HuH-7.5 (cell line): ENCODE measurements at places on chromosomes 12 and 14.
A peak's percentile ranks its signal among the peaks of the same experiment; 100 is the strongest.

- no peak for DNase-seq
Measured at GRCh38 chr14:101518611-101519473, 42.5 kb upstream of the DIO3 start.

DNA sequence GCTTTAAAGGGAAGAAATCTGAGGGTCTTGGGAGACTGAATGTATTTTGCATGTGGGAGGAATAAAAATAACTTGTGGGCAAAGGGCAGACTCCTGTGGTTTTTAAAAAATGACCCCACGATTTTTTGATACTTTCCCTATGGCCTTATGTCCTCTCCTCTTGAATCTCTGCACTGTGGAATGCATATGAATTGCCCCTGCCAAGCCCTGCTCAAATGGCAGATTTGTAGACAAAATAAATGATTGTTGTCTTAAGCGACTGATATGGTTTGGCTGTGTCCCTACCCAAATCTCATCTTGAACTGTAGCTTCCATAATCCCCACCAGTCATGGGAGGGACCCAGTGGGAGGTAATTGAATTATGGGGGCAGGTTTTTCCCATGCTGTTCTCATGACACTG, 223.8 kb downstream of the DACT1 start:
- DNase-seq: no peak

DNA sequence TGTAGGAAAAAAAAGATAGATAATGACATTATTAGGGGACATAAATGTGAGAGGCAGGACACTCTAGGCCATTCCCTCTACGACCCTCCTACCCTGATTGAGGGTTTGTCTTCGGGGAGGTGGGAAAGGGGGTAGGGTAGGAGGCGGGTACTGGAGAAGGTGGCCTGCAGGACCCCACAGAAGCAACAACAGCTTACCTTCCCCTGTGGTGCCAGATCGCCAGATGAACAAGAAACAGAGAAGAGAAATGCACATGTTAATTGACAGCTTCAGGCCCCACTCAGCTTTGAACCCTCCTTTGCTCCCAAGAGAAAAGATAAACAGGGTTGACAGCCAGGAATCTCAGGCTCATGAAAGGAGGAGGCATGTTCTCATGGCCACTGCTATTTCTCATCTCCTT, 4.8 kb downstream of the PHB2 start:
- no peak for DNase-seq

GRCh38 chr12:110466791-110467190, 1.3 kb downstream of the GPN3 start:
- DNase-seq: no peak

- DNase-seq: no peak
Measured at GRCh38 chr12:107411792-107412535, 273.6 kb upstream of the PWP1 start.

- no peak for DNase-seq
Measured at GRCh38 chr12:68468036-68468435, 135.9 kb upstream of the MDM1 start.

DNA sequence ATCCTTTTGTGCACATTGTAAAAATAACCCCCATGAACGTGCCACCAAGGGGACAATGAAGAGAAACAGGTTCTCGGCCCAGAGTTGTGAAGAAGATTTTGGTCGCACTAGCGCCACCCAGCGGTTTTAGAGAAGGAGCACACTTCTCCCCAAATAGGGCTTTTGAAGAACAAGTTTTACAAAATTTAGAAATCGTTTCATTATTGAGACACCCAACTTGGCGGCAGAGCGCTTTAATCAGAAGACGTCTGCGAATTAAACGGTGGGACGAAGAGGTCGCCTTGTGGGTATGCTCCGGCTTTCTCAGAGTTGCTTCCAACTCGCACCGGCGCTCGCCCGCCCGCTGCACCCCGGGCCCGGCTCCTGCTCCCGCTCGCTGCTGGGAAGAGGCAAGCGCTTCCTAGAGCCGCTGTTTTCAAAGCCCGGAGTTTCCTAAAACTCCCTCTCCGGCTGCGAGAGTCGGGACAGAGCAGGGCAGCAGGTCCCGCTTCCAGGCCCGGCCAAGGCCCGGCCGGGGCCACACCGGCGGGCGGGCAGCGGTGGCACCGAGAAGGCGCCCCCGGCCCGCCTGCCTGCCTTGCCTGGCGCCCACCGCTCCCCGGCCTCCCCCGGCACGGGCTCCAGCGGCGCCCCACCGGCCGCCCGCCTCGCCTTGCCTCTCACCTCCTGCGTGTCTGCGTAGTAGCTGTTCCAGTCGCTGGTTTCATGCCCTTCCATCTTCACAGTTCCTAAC, 645 bp downstream of the FOXA1 start:
- DNase-seq: peak; percentile 75

DNA sequence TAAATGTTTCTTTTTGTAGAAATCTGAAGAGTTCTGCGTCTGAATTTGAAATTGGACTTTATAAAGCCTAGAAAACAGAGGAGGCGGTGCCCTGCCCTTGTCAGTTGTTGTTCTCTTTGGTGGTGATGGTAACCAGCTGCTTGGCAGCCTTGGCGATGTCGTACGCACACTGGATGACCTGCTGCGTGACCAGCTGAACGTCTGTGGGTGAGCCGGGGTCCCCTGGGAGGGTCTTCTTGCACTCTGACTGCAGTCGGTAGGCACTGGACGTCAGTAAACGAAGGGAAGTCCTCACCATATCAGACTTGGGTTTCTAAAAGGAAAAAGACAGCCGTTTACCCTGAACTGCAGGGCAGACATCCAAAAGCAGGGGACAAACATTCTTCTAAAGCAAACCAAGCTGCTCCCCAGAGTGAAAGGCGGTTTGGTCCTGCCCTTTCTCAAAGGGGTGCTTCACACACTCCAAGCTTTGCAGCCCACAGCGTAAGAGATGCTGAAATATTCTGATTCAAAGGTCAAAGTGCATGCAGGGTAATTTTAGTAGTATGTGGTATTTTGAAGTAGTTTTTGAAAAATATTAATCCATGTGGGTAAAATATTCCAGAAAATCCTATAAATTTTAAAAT, 32.9 kb downstream of the TCHP start:
- no peak for DNase-seq

DNA sequence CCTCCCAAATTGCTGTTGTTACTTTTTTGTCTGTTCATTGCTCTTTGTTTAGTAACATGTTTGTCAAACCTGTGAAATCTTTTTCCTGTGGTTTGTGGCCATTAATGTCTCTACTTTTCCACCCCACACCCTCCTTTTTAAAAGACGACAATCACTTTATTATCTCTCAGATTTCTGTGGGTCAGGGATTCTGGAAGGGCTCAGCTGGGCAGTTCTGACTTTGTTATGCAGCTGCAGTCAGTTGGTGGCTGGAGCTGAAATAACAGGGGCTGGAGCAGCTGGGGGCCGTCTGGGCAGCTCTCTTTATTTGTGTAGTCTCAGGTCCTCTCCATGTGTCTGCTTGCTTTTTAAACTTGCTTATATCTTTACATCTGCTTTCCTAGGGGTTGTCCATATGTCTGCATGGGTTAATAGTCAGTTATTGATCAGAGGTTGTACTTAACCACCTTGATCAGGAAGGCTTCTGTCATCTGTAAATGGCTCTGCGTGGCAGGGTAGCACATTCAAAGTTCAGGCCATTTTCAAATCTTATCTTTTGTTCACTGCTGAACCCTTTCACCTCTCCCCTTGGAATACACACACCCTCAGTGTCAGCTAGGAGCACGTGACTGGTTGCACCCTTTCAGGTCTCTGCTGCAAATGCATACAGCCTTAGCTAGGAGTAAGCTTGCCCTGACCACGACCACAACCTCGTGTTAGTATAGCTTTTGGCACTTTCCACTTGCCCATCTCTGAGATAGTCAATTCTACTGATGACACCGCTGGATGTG, 27.9 kb downstream of the BORCS5 start:
- peak; percentile 58 for DNase-seq

DNA sequence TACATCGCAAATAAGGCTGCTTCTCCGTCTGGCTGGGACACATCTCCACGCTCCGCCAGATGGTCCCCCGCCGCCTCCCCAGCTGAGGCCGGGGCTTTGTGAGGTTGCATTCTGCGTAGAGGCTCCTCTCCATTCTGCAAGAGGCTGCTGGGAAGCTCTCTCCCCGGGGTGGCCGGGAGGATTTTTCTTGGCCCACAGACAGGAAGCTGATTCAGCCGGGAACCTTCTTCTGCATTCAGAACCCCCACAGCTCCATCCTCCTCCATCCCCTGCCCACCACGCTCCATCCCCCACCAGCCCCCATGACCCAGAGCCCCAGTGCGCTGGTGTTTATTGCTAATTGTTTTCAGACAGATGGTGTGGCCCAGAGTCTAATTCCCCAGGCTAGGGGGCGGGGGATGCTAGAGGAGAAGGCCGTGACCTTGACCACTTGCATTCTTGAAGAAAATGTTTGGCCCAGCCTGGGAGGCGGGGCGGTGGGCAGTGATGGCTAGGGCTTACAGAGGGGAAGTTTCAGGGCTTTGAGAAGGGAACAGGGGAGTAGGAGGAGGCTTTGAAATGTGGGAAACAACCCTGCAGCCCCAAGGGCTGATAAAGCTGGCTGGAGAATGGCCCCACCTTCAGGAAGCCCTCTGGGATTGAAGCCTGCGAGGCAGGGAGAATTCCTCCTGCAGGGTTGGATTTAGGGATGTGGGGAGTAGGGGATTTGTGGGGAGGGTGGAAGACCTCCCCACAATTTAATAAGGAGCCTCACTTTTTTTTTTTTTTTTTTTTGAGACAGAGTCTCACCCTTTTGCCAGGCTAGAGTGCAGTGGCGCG, 88.5 kb upstream of the NCOR2 start:
- no peak for DNase-seq

DNA sequence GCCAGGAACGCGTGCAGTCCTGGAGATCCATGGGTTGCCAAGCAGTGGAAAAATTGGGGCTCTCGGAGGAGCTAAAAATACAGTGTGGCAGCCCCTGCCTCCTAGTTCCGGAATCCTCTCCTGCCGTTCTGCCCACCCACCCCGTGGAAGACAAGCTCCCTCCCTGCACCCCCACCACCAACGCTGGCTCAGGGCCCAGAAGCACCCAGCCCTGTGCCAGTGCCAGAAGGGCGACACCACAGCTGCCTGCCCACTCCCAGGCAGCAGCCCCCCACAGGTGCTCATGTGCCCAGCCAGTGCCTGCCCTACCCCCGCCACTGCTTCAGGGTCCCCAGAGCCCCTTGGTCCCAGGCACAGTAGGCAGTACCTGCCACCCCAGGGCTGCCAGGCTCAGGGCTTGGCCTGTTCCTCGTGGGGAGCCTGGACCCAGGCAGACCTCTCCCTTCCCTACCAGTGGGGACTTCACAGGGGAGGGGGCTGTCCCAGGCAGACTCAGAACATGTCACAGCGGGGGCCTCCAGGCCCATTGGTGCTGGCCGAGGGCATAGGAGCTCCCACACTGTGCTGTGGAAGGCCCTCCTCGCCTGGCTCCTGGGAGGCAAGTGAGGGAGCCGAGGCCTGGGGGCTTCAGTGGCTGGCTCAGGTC, 7.4 kb downstream of the INF2 start:
- no peak for DNase-seq

DNA sequence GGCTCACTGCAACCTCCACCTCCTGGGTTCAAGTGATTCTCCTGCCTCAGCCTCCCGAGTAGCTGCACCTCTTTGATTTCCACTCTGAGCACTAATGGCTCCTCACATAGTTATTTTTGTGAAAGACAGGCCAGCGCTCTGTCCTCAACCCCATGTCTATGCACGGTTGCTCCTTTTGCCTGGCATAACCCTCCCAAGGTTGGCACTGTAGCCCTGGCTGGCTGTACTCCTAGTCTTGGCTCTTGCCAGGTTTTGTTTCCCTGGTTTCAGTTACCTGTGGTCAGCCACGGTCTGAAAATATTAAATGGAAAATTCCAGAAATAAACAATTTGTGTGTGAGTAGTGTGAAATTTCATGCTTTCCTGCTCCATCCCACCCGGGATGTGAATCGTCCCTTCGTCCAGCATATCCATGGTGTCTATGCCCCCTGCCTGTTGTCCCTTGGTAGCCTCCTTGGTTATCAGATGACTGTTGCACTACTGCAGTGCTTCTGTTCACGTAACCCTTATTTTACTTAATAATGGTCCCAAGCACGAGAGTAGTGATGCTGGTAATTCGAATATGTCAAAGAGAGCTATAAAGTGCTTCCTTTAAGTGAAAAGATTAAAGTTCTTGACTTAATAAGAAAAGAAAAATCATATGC, 12.3 kb upstream of the DCD start:
- DNase-seq: no peak

DNA sequence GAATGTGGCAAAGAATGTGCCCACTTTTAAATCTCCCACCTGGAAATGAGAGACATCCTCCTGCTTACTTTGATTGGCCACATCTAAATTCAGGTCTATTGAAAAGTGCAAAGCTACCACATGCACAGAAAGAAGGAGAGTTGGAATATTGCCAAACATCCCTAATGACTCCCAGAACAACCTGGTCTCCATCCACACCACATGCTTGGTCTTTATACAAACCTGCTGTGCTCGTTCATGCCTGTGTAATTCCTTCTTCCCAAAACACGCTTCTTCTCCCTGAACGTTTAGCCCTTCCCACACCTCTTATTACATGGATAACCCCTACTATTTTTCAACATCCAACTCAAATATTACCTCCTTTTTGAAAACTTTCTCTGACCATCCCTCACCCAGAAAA, 66.2 kb upstream of the BCL2L14 start:
- no peak for DNase-seq

GRCh38 chr14:104563742-104564615, 15.6 kb upstream of the C14orf180 start:
- DNase-seq: peak; percentile 96

GRCh38 chr12:3717283-3717898, 35.5 kb downstream of the CRACR2A start:
- no peak for DNase-seq

DNA sequence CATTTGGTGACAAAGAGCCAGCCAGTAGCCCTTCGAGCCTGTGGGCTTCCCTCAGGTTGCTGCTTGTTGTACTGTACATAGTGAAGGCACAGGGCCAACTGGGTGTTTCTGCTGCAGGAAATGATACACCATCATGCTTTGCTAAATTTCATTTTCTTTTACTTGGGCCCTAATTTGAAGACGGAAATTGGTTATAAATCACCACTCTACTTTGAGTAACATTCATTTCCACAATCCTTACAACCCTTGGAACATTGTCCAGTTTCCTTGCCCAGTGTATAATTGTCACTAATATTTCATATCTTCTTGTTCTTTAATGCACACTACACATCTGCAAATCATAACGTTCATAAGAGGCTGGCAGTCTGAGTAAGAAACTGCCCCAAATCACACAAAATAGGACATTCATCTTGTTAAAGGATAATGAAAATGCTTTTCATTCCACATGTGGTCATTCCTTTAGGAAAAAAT, 30.2 kb downstream of the MSRB3 start:
- no peak for DNase-seq

DNA sequence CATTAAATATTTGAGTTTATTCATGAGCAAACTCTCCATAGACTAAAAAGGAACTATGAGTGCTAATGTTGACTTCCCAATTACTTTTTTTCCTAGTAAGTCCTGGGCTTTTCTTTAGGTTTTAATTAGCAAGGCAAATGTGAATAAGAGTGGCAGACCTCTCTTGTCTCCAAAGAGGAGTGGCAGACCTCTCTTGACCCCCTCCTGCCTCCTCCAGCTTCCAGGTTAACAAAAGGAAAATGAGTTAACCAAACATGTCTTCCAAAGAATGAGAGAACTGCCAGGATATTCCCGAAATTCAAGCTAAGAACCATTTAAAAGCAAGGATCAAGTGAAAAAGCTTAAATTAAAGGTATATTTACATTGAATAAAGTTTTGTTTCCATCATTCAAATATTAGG, 253.2 kb downstream of the MDGA2 start:
- no peak for DNase-seq

- DNase-seq: no peak
Measured at GRCh38 chr12:54602661-54603060, 14.2 kb upstream of the PPP1R1A start.
